NCI-H460 (cell line): ENCODE measurements at places on chromosomes 3 and 15.

- no peak for DNase-seq
Observed at GRCh38 chr3:172209333-172210321, 170.2 kb downstream of the FNDC3B start.

- no peak for DNase-seq
Observed at GRCh38 chr3:132285620-132285945, 31.6 kb upstream of the ACP3 start.

DNA sequence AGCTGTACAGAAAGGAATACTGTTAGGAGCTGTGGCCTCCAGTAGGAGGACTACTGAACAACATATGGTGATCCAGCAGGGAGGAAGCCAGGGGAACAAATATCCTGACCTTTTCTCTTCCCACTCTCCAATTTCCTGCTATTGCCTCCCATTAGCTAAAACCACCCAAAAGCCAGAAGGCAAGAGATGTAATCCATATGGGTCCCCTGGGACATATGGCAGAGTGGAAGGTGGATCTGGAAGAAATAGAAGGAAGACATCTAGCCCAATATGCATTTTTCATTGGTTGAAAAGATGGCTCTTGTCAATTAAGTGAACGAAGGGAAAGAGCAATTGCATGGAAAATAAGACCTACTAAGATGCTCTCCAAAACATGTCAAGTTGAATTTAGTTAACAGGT, 167.2 kb downstream of the CNTN3 start:
- no peak for DNase-seq

- peak; percentile 25 for DNase-seq
Observed at GRCh38 chr15:93829115-93829870, 402.1 kb upstream of the MCTP2 start.

DNA sequence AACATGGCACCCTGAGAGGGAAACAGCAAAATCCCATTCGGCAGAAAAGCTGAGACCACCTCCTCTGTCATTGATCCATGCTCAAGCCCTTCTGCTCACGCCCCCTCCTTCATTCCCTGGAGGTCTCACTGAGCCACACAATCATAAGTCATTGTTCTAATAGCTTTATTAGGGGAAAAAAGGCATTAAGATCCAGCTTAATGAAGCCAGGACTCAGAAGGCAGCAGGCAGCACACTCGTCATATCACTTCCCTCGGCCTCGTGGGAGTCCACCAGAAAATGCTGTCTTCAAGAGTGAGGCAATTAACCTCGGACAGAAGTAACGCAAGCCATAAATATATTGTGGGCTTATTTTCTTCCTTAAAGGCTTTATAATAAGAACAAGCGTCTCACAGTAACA, 153.9 kb upstream of the PPP2R3A start:
- DNase-seq, result no peak

DNA sequence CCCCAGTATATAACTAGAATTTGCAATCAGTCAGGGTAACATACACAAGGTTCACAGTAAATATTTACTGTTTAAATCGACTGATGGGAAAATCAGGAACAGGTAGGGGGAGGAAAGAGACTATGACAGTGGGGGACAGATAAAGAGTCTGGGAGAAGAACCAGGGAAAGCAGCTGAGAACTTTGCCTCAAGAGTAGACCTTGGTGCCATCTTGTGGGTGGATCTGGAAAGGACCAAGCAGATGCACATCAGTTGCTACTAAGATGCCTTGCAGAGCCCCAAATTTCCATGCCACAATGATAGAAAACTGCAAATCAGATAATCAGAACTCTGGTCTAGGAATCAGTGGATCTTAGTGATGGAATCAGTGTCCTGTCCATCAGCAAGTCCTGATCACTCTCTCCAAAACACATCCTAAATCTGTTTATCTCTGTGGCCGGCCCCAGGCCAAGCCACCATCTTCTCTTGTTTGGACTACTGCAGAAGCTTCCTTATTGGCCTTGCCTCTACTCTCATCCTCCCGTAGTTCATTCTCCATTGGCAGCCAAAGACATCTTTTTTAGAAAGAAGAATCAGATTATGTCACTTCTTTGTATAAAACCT, 62.7 kb downstream of the PDE8A start:
- DNase-seq, result peak; percentile 68

DNA sequence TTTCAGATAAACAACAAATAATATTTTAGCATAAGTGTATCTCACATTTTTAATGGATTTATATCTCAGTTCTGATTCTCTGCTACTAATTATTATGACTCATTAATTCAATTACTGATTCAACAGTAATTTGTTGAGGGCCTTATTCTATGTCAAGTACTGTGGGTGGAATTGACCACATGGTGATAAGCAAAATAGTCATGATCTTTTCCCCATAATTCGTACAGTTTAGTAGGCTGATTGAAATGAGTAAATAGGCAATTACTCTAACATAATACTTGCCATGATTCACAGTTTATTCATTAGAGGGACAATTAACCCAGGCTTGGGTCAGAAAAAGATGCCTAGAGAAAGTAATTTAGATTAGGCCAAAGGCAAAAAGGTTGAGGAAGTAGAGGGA, 60.9 kb upstream of the SLC4A7 start:
- DNase-seq, result no peak

- peak; percentile 67 for DNase-seq
Observed at GRCh38 chr15:80776420-80777045, 2.6 kb upstream of the CEMIP start.

- no peak for DNase-seq
Observed at GRCh38 chr3:133840055-133840737, 34.6 kb downstream of the SRPRB start.

- DNase-seq, result no peak
Observed at GRCh38 chr15:27127815-27128570, 157.0 kb downstream of the GABRG3 start.

DNA sequence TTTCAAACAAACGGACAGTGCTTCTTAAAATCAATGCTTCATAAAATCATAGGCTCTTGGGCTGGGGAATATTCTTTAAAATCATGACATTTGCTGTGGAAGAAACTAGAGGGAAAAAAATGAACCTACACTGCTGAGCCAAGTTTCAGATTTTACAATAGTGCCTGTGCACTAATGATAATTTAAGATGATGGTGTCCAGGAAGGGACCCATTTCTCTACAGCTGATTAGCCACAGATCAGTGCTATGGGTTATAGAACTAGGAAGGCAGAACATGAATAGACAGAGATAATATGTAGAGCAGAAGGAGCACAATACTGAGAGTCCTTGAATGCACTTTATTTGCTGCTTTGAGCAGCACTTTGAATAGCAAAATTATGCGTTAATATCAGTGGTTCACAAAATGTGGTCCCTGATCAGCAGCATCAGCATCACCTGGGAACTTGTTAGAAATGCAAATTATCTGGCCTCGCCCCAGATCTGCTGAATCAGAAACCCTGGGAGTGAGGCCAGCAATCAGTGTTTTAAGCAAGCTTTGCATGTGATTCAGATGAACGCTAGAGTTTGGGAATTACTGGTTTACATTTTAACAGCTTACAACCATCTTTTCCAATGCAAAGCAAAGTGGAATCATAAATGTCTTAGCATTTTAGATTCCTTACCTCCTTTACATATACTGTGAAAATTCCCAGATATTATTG, 135.8 kb upstream of the ANKRD28 start:
- DNase-seq, result no peak

DNA sequence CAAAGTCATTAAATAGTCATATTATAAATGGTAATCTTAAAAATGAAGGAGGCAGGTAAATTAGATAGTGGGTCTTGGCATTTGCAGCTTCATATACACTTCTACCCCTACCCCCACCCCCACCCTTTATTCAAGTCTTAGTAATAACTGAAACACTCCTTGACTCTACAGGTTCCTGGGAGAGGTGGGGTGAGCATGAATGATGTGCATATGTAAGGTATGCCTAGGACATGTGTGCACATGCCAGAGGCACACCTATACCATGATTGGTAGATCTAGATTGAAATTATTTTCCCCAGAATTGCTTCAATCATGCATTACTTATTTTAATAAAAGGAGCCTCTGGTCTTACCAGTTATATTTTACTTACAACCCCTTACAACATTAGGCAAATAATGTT, 40.1 kb upstream of the PDCD6IP start:
- no peak for DNase-seq

- DNase-seq, result peak; percentile 83
Observed at GRCh38 chr3:49500732-49501609, 30.9 kb downstream of the DAG1 start.

GRCh38 chr3:153652076-153652475, 469.1 kb upstream of the ARHGEF26 start:
- no peak for DNase-seq

GRCh38 chr15:96177279-96177678, 153.2 kb upstream of the NR2F2 start:
- no peak for DNase-seq

GRCh38 chr15:91469632-91470567, 369.8 kb downstream of the SV2B start:
- DNase-seq, result no peak

- DNase-seq, result no peak
Observed at GRCh38 chr3:99684644-99685043, 46.2 kb downstream of the COL8A1 start.

- DNase-seq, result no peak
Observed at GRCh38 chr3:57689367-57690053, 3.4 kb downstream of the DENND6A start.

- DNase-seq, result no peak
Observed at GRCh38 chr15:55989383-55989782, 4.0 kb downstream of the NEDD4 start.

GRCh38 chr3:72629191-72629631, 219.0 kb downstream of the SHQ1 start:
- DNase-seq, result no peak

DNA sequence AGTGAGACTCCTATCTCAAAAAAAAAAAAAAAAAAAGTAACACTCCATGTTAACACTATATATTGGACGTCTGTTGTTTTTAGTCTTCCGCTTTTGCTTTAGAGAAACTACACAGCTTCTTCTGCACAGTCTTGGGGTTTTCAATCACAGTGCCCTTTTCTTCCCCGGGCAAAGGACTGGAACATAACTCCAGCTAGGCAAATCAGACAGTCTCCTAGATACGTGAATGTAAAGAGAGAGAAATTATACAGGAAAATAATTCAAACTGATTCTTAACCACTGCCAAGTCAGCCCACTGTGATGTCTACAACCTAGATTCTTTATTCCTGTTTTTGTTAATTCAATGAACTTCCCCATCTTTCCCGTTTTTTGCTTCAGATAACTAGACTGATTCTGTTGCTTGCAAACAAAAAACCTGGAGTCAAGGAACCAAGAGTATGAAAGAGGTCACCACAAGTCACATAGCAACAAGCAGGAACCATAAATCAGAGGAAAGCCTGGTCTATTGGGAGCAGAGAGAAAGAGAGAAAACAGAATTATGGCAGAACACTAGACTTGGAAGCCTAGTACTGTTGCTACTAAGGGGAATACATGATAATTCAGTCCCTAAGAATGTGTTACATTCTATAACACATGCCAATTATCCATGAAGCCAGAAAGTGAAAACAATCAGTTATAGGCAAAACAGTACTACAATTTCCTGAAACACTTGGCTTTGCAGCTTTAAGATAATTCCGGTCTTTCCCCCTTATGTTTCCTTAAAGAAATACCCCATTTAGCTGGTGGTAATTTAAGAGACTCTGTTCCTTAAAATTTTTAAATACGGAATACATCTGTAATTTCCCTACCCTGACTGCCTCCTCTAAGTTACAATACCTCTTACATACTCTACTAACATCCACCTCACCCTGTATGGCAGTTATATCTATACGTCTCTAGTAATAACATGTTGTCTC, 63.1 kb downstream of the TBL1XR1 start:
- no peak for DNase-seq

GRCh38 chr3:16480861-16481545, 32.5 kb downstream of the RFTN1 start:
- no peak for DNase-seq

- no peak for DNase-seq
Observed at GRCh38 chr3:194449913-194450312, 36.9 kb downstream of the ATP13A3 start.

- DNase-seq, result no peak
Observed at GRCh38 chr3:33071181-33071580, 25.8 kb downstream of the GLB1 start.

- no peak for DNase-seq
Observed at GRCh38 chr3:64828276-64828675, 140.5 kb upstream of the ADAMTS9 start.

DNA sequence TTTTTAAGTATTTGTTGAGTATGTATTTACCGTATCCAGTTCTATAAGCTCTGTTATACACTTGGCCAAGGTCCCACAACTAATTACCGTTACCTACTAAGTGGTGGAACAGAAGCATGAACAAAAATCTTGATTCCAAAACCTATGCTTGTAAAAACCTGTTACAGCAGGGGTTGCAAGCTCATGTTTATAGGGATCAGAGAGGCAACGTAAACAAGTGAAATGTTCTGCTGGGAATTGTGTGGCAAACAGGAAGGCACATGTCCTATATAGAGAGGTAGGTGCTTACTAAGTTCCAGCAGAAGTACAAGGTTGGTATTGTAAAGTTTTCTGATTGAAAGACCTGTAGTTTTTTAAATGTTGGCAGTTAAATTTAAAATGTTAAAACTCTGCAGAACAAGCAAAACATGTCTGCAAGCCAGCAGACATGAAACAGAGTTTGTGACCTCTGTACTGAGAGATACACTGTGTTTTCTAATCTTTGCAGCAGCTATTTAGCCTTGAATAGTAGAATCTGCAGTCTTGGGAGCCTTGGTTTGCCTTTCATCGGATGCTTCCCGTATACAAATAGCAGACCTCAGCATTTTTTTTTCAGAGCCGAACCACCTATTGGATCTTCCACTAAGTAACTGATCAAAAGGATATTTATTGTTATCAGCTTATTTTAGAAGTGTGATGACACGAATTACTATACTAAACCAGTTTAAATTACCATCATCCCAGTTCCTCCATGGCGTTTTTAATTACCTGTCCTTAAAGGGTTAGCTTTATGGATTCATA, 11.4 kb downstream of the IREB2 start:
- no peak for DNase-seq
